ENCODE measurements at places on chromosomes 11 and 22.

DNA sequence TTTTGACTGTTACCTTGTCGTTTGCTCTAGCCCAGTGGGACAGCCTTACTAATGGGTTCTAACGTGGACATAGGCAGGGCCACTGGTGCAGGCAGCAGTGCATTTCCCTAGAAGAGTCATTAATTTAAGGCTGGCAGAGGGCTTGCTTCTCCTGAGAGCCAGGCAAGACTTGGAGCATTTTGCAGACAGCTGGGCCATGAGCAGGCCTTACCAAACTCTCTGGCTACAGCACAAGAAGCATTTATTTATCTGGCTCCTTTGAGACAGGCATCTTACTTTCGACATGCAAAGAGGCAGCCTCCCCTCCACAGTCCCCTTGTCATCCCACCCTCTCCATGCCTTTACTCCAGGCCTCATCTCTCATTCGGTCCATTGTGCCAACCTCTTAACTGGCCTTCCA lies 139.9 kb downstream of the CSNK2A3 start:
- DNase-seq, result no peak

- DNase-seq, result no peak
Measured at GRCh38 chr11:127275774-127276173, 275.2 kb upstream of the KIRREL3 start.

- no peak for DNase-seq
Measured at GRCh38 chr11:118930094-118930712, 4.5 kb upstream of the BCL9L start.

- no peak for DNase-seq
Measured at GRCh38 chr11:77568306-77568705, 21.4 kb upstream of the AQP11 start.

DNA sequence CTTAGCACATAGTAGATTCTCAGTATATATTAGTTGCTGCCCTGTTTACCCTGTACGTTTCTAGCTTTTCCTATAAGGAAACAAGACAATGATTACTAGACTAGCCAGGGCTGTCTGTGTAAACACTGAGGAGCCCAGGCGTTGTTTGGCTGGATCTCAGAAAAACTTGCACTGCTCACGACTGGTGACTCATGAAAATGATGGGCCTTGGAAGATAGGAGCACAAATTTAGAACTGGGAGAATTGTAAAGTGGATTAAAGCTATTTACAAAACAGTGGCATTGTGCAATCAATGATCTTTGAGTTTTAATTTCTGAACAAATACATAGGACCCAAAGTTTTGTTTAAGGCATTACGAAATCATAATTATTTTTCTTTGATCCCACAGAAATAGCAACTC lies 276.9 kb downstream of the FAM76B start:
- peak; percentile 90 for DNase-seq

DNA sequence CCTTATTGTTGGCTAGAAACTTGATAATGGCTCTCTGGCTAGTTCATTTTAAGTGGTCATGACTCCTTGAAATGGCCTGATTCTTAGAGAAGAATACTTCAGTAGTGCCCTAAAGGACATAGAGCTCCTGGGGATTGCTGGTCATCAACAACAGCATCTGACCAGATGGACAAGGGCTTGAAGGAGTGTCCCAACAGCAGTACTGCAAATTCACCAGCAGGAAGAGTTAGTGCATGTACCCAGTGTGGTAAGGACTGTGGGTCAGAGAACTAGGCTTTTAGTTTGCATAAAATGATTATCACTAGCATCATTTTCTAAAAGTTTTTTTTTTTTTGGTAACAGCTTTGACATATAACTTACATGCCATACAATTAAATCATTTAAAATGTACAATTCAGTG lies 39.5 kb upstream of the CUL5 start:
- DNase-seq, result no peak

- no peak for DNase-seq
Measured at GRCh38 chr11:113394919-113395318, 7.3 kb downstream of the ANKK1 start.

DNA sequence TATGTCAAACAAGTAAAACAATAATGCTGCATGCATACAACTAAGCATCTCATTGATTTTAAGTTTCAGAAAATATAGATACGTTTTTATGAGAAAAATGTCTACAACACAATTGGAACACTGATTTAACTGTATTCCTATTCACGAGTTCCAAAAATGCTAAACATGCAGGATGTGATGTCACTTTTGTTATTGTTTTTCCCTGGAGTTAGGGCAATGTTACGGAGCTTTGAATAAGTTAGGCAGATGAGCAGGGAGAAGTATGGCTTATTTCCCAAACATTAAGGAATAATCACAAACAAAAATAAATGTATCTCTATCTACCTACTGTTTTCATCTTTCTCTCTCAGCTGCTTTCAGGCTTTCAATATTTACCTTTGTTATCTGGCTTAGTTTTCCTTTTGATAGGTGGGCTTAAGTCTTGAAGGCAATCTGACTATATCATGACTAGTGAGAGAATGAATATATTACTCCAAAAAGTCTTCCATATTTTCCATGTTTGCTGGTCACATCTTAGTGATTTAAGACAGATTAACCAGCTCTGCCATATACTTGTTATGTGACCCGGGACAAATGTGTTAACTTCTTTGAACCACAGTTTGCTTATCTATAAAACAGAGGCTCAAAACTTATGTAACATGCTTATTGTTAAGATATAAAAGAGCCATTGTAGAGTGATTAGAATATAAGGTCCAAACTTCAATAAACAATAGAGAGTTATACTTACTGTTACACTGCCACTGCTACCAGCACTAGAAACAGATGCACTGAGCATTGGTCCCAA lies 854.4 kb upstream of the CCDC90B start:
- no peak for DNase-seq

DNA sequence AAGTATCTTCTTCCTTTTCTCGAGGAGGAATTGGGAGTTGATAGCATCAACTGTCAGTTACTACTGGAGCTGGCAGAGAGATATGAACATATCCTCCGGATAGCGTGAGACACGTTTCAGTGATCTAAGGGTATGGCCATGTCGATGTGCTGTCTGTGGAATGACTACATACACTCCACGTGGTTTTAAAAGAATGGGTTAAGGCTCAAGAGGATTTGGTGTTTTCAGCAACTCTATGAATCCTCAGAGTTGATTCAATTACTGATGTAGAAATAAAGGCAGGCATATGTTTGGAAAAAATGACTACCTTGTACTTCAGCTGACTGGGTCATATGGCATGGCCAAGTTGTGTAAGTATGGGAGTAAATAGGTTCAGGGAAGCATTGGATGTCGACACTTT lies 22.9 kb downstream of the MMP13 start:
- no peak for DNase-seq

- no peak for DNase-seq
Measured at GRCh38 chr11:2583605-2583958, 116.2 kb downstream of the KCNQ1OT1 start.

GRCh38 chr11:26070714-26071380 lies 261.1 kb upstream of the ANO3 start:
- no peak for DNase-seq

GRCh38 chr11:111841370-111842053 lies 29.9 kb downstream of the ALG9 start:
- peak; percentile 82 for DNase-seq

DNA sequence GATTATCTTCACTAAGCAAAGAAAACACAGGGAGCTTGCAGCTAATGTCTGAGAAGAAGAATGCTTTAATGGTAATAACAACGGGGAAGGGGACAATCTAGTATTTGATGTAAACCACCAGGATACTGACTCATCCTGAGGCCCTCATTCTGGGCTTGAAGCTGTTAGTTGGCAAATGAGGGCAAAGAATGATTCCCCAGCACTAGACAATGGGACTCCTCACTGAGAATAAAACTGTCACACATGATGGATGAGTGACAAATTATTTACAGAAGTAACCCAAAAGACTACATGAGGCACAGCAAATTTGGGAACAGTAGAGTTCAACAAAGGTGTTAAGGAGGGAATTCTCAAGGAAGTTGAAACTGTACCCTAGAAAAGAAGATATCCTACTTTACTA lies 76.3 kb downstream of the FAM168A start:
- DNase-seq, result no peak

DNA sequence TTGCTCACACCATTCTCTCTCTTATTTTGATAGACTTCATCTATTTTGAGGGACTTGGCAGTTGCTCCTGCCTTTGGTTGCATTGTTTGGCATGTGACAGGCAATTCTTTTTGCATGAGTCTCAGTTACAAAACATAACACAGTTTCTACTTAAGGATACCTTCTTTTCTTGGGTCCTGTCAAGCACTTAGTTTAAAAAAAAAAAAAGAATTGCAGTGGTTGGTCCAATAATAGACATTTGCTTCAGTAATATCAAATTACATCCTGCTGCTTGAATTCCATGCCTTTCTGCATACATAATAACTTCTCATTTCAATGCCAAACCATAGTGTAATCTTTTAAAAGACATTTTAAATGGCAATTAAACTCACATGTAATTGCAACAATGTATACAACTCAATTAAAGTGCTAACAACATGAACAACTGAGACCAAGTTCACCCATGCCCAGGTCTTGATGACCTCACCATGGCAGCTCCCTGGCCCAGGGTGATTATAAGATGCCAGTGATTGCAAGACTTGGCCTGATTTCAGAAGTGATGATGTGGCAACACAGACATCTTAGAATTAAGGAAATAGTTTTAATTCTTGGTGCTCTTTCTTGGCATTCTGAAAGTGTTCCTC lies 32.2 kb upstream of the PLET1 start:
- peak; percentile 89 for DNase-seq

DNA sequence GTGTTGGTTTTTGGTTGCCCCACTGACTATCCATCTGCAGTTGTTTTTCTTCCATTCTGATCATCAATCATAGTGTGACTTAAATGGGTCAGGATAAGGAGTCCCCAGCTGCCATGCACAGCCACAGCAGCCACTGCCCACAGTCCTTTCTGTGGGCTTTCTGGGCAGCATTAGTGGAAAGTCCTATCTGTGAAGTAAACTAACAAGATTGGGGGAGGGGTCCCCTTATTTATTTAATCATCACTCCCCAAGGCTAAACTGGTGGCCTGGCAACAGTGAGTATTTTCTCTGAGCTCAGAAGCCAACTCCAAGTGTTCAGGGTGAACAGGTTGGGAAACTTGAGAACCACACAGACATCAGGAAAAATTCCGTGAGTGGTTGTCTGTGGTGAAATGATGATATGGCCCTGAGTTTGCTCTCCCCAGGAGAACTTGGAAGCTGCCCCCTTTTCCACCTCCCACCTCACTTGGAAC lies 145.0 kb downstream of the CCDC34 start:
- DNase-seq, result no peak

DNA sequence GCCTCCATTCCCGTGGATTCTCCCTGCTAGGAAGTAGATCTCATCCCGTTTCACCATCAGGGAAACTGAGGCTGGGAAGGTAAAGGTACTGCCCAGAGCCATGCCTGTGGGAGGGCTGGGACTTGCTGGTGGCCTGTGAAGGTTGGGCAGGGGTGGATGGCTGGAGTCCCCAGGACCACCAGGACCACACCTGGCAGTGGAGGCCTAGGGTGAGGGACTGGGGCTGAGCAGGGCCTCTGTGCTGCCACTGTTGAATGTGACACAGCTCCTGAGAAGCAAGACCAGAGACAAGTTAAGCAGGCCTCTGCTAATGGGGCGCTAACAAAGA lies 26.2 kb upstream of the PRODH start:
- DNase-seq, result no peak

DNA sequence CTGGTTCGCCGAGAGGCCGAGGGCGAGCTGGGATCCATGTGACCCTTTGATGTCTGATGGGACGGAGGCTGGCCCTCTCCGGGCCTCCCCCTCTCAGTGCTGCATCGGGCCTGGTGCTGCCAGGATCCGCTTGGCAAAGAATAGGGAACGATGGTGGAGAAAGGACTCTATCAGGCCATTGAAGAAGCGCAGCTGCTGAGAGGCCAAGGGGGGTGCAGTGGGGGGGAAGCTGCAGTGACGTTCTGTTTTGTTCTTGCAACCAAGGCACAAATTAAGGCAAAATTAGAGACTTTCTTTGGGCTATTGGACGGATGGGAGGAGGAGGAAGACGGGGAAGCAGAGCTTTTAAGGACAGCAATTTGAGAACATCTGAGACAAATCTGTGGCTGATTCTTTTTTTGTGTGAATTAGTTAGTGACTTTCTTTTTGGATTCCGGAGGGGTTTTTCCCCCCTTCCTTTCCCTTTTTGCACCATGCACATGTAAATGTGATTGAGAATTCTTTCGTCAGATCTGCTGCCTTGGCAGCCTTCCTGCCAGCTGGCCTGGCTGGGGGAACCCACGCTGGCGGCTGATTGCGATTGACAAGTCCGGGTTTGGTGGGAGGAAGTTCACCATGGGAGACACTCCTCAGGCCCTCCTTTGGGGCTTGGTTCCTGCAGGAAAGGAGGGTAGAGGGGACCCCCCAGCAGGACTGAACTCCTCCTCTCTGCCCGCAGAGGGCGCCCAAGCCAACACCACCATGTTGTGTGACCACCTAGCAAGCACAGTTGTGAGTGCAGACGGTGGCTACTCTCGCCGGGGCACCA lies 214.6 kb downstream of the NTM start:
- no peak for DNase-seq

- DNase-seq, result no peak
Measured at GRCh38 chr11:37322333-37323194, 724.5 kb upstream of the RAG2 start.

- DNase-seq, result no peak
Measured at GRCh38 chr11:120284272-120284671, 40.8 kb upstream of the TLCD5 start.

- peak; percentile 20 for DNase-seq
Measured at GRCh38 chr11:119990309-119991021, 147.4 kb downstream of the TRIM29 start.

DNA sequence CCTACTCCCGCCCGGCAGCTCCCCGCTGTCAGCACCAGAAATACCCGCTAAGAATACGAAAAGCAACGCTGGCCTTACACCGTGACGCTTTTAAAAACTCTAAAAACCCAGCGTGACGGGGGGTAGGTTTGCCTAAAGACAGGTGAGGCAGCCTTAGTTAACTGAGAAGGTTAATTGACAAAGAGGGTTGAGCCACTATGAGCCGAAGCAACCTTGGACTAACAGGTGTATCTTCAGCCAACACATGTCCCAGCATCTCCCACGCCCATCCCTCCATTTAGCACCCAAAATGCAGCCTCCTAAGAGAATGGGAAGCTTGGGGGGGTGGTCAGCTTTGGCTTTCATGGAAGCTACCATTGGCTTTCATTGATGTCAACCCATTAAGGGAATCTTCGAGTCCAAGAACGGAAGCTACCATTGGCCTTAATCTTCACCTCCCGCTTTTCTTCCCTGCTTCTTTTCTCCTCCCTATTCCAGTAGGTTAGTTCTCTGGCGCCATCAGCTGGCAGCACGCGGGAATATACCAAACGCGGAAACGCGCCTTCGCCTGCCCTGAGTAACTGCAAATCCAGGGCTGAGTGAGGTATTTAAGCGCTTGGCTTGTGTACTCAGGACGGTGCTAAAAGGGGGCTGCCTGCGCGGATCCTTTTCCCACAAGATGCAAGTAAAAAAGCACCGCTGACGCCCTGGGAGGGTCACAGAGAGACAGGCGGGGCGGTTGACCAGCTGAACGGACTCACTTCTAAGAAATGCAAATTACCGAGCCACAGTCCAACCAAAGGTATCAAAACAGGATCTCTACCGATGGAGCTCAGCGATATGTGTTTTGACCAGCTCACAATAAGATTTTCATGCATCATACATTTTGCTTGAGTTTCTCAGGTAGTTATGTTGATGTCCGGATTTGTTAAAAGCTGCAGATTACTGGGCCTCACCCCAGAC lies 38.5 kb upstream of the GLYATL1 start:
- DNase-seq, result peak; percentile 60

- DNase-seq, result no peak
Measured at GRCh38 chr11:104968856-104969776, 742 bp upstream of the CASP4 start.
